Spinal cord (tissue), 10 donors: ENCODE measurements at places on chromosomes 1 and 21. TPM values are rescaled to one million over a fixed set of nuclear protein-coding genes. Genes with fewer than 3 reads are reported as not detected.
A peak's percentile ranks its signal among the peaks of the same experiment; 100 is the strongest.

The KRTAP19-3 gene
- total RNA-seq = not detected

The OR2L8 gene
- total RNA-seq = 1.2 TPM

The THEM5 gene
- total RNA-seq = not detected

The KRTAP21-1 gene
- not detected for total RNA-seq

The TMPRSS3 gene
- not detected for total RNA-seq

The RAVER2 gene
- total RNA-seq = 20.3 TPM

The KRTAP21-2 gene
- not detected for total RNA-seq

The CHODL gene
- 74.2 TPM for total RNA-seq

- no peak for DNase-seq
These were observed 782.3 kb downstream of the AMY1C start for GRCh38 chr1:104531990-104532389.

- peak; percentile 52 for DNase-seq
These were observed 207.2 kb upstream of the KIAA0040 start for GRCh38 chr1:175399795-175400194.

DNA sequence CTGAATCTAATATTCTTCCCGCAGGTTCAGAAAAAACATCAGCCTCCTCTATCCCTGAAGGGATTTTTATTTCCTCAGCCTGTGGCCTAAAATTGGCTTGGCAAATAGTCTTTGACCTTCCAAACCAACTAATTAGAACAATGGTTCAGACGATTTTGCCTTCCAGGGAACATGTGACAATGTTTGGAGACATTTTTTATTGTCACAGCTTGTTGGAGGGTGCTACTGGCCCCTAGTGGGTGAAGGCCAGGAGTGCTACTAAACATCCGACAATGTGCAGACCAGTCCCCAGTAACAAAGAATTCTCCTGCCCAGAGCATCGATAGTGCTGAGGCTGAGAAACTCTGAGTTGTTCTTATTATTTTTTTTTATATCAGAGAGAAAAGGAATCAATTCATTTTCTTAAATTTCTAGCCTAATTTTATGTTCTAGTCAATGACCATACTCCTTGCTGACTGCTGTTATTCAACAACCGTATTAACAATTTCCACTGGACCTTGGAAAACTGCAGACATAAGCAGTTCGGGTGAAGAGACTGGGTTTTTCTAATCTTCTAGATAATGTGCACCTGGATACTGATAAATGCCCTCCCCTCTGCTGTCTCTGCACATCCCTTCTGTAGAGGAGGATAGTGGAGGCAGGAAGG is 280.7 kb downstream of the LMX1A start:
- DNase-seq = no peak

DNA sequence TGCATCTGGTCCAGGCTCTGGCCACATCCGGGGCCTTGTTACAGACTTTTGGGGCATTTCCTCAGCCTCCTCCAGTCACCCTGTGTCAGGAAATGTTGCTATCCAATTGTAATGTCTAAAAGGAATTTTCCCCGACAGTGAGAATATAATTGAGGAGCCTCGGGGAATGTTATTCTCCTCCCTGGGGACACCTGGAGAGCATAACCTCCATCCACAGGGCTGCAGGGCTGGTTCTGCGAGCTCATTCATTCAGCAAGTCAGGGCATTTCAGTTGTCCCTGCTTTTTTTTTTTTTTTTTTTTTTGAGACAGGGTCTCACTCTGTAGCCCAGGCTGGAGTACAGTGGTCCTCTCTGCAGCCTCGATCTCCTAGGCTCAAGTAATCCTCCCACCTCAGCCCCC is 72.6 kb downstream of the MDM4 start:
- DNase-seq = no peak

DNA sequence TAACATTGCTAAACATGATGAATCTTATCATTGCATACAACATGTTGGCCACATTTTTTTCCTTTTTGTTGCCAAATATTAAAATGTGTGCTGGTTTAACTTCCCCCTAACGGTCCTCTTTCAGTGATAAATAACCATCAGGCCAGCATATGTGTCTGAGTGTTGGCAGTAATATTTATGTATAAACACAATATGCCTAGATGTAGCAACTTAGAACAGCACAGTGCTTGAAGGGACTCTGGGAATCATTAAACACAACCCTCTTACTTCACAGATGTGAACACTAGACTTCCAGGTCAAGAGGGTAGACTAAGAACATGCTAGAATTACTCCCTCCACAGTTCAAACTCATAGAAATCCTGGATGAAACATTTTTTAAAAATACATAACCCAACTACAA is 581.8 kb downstream of the PLPP3 start:
- no peak for DNase-seq

- DNase-seq = no peak
These were observed 302.6 kb downstream of the PAPPA2 start for GRCh38 chr1:176765608-176766007.

GRCh38 chr1:52601991-52602855 is at the start of gene GPX7:
Gene GPX7 (plus strand): TSS chr1:52602371. CDS start chr1:52602410, 39 bp downstream.
- DNase-seq = peak; percentile 78

- DNase-seq = no peak
These were observed 593.1 kb downstream of the PTBP2 start for GRCh38 chr1:97314685-97315084.

DNA sequence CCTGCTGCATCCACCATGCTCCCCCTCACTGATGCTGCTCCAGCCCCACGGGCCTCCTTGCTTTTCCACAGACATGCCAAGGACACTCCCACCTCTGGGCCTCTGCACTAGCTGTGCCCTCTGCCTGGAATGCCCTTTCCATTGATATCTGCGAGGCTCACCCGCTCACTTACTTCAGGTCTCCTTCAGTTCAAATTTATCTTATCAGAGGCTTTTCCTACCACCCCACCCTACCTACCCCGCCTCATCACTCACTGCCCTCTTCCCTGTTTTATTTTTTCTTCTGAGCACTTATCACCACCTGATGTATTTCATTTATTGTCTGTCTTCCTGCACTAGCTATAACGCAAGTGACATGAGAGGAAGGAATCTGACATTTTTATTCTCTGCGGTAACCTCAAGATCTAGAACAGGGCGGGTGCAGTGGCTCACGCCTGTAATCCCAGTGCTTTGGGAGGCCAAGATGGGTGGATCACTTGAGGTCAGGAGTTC is 7.0 kb downstream of the HSPG2 start:
- no peak for DNase-seq

GRCh38 chr1:110857964-110858948 is 14.7 kb upstream of the CD53 start:
- no peak for DNase-seq

- DNase-seq = no peak
These were observed 36.5 kb upstream of the RIPK4 start for GRCh38 chr21:41803316-41803715.

DNA sequence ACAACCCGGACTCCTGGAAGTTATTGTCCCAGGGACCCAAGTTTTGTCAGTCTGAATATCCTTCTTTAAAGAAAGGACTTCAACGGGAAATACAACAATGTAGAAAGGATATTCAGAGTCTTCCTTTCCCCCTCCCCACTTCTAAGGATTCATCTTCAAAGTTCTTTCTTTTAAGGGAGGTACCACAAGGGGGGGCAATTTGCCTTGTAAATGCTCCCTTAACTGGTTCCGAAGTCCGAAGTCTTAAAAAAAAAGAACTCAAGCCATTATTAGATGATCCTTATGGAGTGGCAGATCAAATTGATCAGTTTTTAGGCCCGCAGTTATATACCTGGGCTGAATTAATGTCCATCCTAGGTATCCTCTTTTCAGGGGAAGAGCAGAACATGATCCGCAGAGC is 47.0 kb downstream of the SERINC2 start:
- no peak for DNase-seq

GRCh38 chr21:43872531-43873197 is 7.6 kb downstream of the AGPAT3 start:
- no peak for DNase-seq

GRCh38 chr1:74517599-74518051 is 5.2 kb upstream of the LRRC53 start:
- DNase-seq = no peak

GRCh38 chr1:62687421-62687902 is 724 bp downstream of the DOCK7 start:
- DNase-seq = peak; percentile 53

DNA sequence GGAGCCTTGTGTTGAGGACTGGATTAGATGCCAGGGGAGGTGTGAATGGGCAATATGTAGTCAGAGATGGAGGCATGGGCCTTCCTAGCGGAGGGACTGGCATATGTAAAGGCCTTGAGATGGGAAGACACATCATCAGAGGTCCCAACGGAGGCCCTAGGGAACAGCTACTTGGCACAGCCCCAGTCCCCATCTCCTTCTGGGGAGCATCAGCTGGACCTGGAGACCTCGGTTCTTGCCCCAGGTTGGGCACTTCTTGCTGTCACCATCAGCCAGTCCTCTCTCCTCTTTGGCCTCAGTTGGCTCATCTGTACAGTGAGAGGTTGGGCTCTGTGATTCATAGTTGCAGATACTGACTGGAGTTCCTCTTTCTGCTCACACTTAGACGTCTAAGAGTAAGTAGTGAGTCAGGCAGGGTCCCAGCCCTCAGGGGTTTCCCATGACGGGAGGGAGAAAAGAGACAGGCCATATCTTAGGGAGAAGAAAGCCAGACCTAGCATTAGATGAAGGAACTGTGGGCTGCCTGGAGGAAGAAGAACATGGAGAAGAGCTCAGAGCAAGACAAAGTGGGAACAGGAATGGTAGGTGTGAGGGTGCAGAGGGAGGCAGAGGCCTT is 3.4 kb upstream of the MARCKSL1 start:
- no peak for DNase-seq

DNA sequence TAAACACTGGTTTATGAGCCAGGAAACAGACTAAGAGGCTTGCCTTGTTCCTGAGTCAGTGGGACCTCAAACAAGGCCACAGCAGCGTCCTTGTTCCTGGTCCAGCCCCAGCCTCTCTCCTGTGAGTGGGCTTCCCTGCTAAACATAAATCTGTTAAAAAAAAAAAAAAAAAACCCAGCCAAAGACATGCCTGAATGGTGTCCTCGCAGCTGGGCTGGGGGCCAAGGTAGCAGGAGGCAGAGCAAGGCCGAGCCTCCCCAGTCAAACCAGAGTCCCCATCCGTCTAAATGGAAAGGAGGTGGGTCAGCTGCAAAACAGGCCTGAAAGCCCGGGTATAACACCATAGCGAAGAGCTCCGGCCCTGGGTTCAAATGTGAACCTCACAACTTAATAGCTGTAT is 18.1 kb upstream of the IFFO2 start:
- peak; percentile 66 for DNase-seq

DNA sequence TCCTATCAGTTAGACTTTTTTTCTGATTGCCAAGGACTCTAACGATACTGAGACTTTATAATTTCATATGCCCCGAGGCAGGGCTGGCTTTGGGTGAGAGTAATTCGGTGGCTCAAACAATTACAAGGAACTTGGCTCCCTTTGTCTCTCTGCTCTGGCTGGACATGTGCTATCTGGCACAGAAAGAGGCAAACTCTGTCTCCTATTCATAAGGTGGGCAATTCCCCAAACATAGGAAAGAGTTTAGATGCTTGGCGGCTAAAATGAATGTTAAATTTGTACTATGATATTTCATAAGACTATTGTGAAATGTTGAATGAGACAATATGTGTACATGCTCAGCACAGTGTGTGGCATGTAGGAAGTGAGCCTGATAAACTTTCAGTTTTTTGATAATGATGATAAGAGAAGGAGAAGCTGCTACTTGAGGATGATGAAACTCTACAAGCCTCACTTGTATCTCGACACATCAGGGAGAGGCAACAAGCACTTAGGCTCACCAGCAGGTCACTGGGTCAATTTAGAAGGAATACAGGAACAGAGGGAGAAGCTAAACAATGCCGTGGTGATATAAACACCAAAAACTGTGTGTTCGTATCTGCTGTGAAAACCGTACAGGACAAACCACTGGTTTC is 12.6 kb upstream of the NTPCR start:
- no peak for DNase-seq

DNA sequence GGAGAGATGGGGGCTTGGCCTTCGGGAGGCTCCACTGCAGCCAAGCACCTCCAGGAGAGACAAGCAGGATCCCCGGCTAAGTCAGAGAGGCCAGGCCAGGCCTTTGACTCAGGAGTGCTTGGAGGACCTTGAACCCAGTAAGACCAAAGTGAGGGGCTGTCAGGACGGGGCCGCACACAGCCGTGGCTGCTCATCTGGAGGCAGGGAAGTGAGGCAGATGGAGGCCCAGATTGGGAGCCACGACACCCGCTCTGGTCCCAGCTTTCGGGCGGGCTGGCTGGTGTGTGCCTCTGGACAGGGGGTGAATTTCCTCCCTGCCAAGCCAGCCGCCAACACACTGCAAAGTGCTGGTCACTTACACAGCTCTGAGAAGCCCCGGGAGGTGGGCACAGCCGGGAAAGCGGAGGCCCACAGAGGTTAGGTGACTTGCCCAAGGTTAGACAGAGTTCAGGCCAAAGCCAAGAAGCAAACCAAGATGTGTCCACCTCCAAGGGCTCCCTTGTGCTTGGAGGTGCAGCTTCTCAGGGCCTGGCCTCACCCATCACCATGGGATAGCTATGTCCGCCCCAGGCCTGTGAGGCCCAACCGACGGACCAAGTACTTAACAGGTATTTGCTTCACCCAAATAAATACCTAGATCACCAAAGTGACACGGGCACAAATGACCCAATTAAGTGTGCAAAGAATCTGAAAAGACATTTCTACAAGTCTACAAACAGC is 58.3 kb downstream of the CHD5 start:
- no peak for DNase-seq

GRCh38 chr1:202806845-202807450 is 1.3 kb downstream of the KDM5B start:
- DNase-seq = peak; percentile 25
